Endodermal cell (in vitro differentiated cells): ENCODE measurements at places on chromosomes 12 and 14. TPM values are rescaled to one million over a fixed set of nuclear protein-coding genes. Genes with fewer than 3 reads are reported as not detected.
A peak's percentile ranks its signal among the peaks of the same experiment; 100 is the strongest.

The HOXC4 gene
- not detected in 3 replicates for total RNA-seq

The KCNC2 gene
- not detected in 3 replicates for total RNA-seq

The IL26 gene
- total RNA-seq: not detected in 2 replicates

The GSC gene
- 37.0 to 402 TPM (median 38.7 TPM) in 3 replicates for total RNA-seq

The DPPA3 gene
- 4.0 and 4.6 TPM in 2 replicates for total RNA-seq

The CATSPERB gene
- 0.16 TPM in 1 of 3 replicates, not detected in the others for total RNA-seq

The SLCO1B3 gene
- not detected in 3 replicates for total RNA-seq

The LBHD2 gene
- total RNA-seq: not detected in 3 replicates

The GPR137C gene
- 4.5 and 8.8 TPM in 2 replicates for total RNA-seq

The KRT5 gene
- not detected in 2 replicates for total RNA-seq

The MYF5 gene
- total RNA-seq: not detected in 3 replicates

- H3K27me3 ChIP-seq: no peaks in the 10 kb centered on the region
- H3K4me3 ChIP-seq: no peak overlapping the region
- H3K36me3 ChIP-seq: no peaks in the 10 kb centered on the region
- no peaks in the 10 kb centered on the region for H3K4me1 ChIP-seq
- DNase-seq: no peak
- no peak overlapping the region for H3K27ac ChIP-seq
Measured at GRCh38 chr12:93174048-93174447, 203.7 kb upstream of the NUDT4 start.

- no peak for DNase-seq
- H3K27ac ChIP-seq: peak overlapping the region; percentile 70
- peak overlapping the region; percentile 82 for H3K4me3 ChIP-seq
- peaks cover 12% of the 10 kb centered on the region for H3K4me1 ChIP-seq
- no peaks in the 10 kb centered on the region for H3K36me3 ChIP-seq
Measured at GRCh38 chr14:87992346-87992717, 650 bp downstream of the GALC start.

GRCh38 chr12:4217091-4217490 is 56.5 kb upstream of the CCND2 start:
- DNase-seq: no peak
- H3K27me3 ChIP-seq: peaks cover 4% of the 10 kb centered on the region
- H3K4me3 ChIP-seq: no peak overlapping the region

GRCh38 chr12:53484686-53485575 is 14.3 kb downstream of the MAP3K12 start:
- H3K27me3 ChIP-seq: no peaks in the 10 kb centered on the region
- H3K4me1 ChIP-seq: peaks cover 18% of the 10 kb centered on the region
- H3K27ac ChIP-seq: no peak overlapping the region

- no peak overlapping the region for H3K4me3 ChIP-seq
- no peak for DNase-seq
- H3K27me3 ChIP-seq: no peaks in the 10 kb centered on the region
- no peak overlapping the region for H3K27ac ChIP-seq
Measured at GRCh38 chr14:30156571-30156970, 228.9 kb upstream of the PRKD1 start.

GRCh38 chr12:34297790-34298164 is 275.5 kb downstream of the ALG10 start:
- H3K36me3 ChIP-seq: no peaks in the 10 kb centered on the region
- no peaks in the 10 kb centered on the region for H3K4me1 ChIP-seq

GRCh38 chr14:60485598-60486251 is at the start of gene C14orf39:
TSS of gene C14orf39 (minus strand) at chr14:60486063. CDS start at chr14:60485078, 985 bp downstream.
- no peaks in the 10 kb centered on the region for H3K36me3 ChIP-seq
- peak within 1 kb of the TSS; percentile 76 for H3K4me3 ChIP-seq
- no peak within 1 kb of the TSS for H3K27ac ChIP-seq
- peak; percentile 90 for DNase-seq
- H3K27me3 ChIP-seq: peaks cover 55% of the 10 kb centered on the region
- no peaks in the 10 kb centered on the region for H3K4me1 ChIP-seq

DNA sequence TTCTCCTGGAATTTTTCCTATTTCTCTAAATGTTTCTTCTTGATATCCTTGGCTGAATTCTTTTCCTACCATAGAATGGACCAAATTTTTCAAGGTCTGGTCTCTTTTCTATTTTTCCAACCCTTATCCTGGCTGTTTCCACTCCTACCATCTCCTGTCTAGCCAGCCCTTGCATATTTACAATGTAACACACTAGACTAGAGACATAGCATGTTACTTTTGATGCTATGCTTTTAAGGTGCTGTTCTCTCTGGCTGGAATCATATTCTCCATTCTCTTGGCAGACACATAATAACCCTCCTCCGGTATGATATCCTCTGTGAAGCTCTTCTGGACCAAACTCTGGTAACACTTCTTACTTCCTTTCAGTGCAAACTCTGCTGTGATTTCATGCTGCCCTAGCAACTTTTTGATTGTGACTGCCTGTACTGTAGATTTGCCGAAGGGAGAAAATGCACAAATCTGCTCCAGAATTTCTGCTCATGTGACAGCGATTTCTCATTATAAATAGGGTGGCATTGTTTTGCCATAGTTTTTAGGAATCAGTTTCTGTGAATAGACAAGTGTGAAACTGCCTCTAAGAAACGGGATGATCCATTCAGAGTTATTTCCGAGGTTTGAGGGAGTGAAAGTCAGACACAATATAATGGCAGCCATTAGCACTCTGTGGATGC is 284.4 kb downstream of the MDGA2 start:
- H3K4me1 ChIP-seq: no peaks in the 10 kb centered on the region
- DNase-seq: no peak
- no peak overlapping the region for H3K27ac ChIP-seq
- H3K27me3 ChIP-seq: no peaks in the 10 kb centered on the region
- no peaks in the 10 kb centered on the region for H3K36me3 ChIP-seq

- H3K4me1 ChIP-seq: no peaks in the 10 kb centered on the region
- no peak for DNase-seq
- H3K4me3 ChIP-seq: no peak overlapping the region
- H3K27ac ChIP-seq: no peak overlapping the region
- no peaks in the 10 kb centered on the region for H3K36me3 ChIP-seq
Measured at GRCh38 chr12:23781118-23781517, 168.4 kb downstream of the SOX5 start.

GRCh38 chr14:31893221-31893757 is 183.8 kb upstream of the ARHGAP5 start:
- no peaks in the 10 kb centered on the region for H3K36me3 ChIP-seq
- peak overlapping the region; percentile 80 for H3K27ac ChIP-seq
- peak; percentile 57 for DNase-seq
- no peaks in the 10 kb centered on the region for H3K27me3 ChIP-seq

GRCh38 chr14:83887866-83888265 is 1642.1 kb upstream of the FLRT2 start:
- no peaks in the 10 kb centered on the region for H3K4me1 ChIP-seq
- H3K4me3 ChIP-seq: no peak overlapping the region
- no peak overlapping the region for H3K27ac ChIP-seq
- no peaks in the 10 kb centered on the region for H3K27me3 ChIP-seq

DNA sequence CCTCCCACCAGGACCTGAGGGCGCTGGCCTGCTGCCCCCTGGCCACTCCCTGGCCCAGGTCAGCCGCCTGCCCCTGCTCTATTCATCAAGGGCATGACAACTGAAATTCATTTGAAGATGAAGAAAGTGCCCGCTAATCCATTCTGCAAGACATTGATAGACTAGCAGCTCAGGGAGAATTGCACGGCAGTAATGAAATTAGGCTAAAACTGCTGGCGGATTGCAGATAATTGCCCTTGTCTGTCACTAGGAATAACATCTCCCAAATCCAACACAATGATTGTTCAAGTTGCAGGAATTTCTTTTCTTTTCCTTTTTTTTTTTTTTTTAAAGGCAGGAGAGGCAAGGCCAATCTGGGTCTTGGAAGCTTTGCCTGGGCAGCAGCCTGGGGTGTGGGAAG is 44.5 kb downstream of the MVK start:
- DNase-seq: no peak
- peaks cover 12% of the 10 kb centered on the region for H3K4me1 ChIP-seq
- no peaks in the 10 kb centered on the region for H3K27me3 ChIP-seq
- H3K4me3 ChIP-seq: no peak overlapping the region
- no peaks in the 10 kb centered on the region for H3K36me3 ChIP-seq

DNA sequence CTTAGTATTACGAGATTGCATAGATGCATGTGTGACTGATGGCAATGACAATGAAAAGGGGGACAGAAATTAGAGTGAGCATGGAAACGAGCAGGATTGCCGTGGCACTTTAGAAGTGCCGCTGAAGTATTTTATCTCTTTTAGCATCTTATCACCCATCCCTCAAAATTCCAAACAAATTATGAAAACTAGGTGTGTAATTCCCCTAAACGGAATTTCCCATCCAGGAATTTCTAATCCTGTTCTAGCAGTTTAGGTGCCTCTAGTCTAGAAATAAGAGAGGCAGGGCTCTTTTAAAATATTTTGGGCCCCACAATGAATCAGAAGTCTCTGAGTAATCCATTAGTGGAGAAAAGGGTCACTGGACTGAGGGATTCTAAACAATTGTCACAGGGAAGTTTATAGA is 947 bp downstream of the TMEM52B start:
- no peak for DNase-seq
- no peaks in the 10 kb centered on the region for H3K4me1 ChIP-seq
- no peaks in the 10 kb centered on the region for H3K36me3 ChIP-seq

DNA sequence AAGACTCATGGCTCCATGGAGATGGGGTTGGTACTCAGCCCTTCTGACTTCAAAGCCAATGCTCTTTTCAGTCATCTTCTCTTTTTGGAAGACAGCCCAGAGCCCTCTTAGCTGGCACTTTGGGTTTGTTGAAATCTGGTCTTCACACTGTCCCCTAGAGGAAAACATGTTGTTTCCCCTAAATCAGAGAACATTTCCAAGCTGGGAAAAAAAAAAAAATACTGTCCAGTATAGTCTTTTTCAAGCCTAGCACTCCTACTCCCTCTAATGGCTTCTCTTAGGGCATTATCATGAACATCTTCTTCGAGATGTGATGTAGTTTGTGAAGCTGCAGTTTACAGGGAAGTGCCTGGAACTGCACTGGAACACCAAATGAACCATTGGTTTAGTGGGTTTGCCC is 3.0 kb upstream of the ZC3H14 start:
- H3K4me3 ChIP-seq: no peak overlapping the region
- no peaks in the 10 kb centered on the region for H3K27me3 ChIP-seq
- H3K4me1 ChIP-seq: no peaks in the 10 kb centered on the region
- H3K27ac ChIP-seq: no peak overlapping the region
- peaks cover 6% of the 10 kb centered on the region for H3K36me3 ChIP-seq

GRCh38 chr14:91414475-91414833 is 3.2 kb downstream of the CCDC88C start:
- H3K27me3 ChIP-seq: no peaks in the 10 kb centered on the region
- H3K36me3 ChIP-seq: peaks cover 8% of the 10 kb centered on the region
- DNase-seq: no peak
- H3K4me3 ChIP-seq: no peak overlapping the region

DNA sequence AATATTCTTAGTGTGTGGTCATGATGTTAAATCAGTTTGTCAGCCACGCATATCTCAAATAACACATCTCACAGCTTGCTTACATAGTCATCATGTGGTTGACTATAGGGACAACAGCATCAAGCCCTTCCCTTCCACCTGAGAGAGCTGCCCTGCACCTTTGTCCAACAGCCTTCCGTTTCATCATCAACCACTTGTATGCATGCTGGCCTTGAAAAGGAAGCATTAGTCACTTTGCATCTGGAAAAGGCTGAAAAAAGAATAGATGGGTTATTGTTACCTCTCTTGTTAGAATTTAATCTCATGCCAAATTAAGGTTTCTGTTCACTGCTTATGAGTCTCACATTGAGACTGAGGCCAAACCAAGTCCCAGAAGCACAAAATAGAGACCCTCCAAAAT is 1586.5 kb upstream of the SEL1L start:
- no peaks in the 10 kb centered on the region for H3K27me3 ChIP-seq
- H3K4me3 ChIP-seq: no peak overlapping the region
- H3K4me1 ChIP-seq: no peaks in the 10 kb centered on the region
- no peak overlapping the region for H3K27ac ChIP-seq
- no peaks in the 10 kb centered on the region for H3K36me3 ChIP-seq
- no peak for DNase-seq

GRCh38 chr12:50659690-50660424 is 104.0 kb upstream of the ATF1 start:
- H3K4me1 ChIP-seq: no peaks in the 10 kb centered on the region
- no peak overlapping the region for H3K4me3 ChIP-seq
- no peaks in the 10 kb centered on the region for H3K27me3 ChIP-seq
- DNase-seq: no peak

DNA sequence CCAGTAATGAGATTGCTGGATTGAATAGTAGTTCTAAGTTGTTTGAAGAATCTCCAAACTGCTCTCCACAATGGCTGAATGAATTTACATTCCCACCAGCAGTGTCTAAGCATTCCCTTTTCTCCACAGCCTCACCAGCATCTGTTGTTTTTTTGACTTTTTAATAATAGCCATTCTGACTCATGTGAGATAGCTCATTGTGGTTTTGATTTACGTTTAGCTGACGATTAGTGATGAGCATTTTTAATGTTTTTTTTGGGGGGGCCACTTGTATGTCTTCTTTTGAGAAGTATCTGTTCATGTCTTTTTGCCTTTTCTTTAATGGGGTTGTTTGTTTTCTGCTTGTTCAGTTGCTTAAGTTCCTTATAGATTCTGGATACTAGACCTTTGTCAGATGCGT is 8.1 kb upstream of the SLC15A5 start:
- no peaks in the 10 kb centered on the region for H3K4me1 ChIP-seq
- H3K27ac ChIP-seq: no peak overlapping the region
- no peaks in the 10 kb centered on the region for H3K27me3 ChIP-seq
- no peak for DNase-seq
- no peak overlapping the region for H3K4me3 ChIP-seq
- H3K36me3 ChIP-seq: no peaks in the 10 kb centered on the region

GRCh38 chr12:113826805-113827538 is 139.2 kb downstream of the RBM19 start:
- no peak overlapping the region for H3K4me3 ChIP-seq
- no peaks in the 10 kb centered on the region for H3K4me1 ChIP-seq
- no peak overlapping the region for H3K27ac ChIP-seq
- DNase-seq: peak; percentile 71
- no peaks in the 10 kb centered on the region for H3K27me3 ChIP-seq

- peaks cover 43% of the 10 kb centered on the region for H3K36me3 ChIP-seq
- peak overlapping the region; percentile 96 for H3K4me3 ChIP-seq
- H3K4me1 ChIP-seq: peaks cover 4% of the 10 kb centered on the region
- peak; percentile 85 for DNase-seq
- H3K27me3 ChIP-seq: no peaks in the 10 kb centered on the region
Measured at GRCh38 chr12:110281549-110282299, 677 bp downstream of the ATP2A2 start.
